Stimulated activated CD8-positive, alpha-beta memory T cell treated with anti-CD3 and anti-CD28 coated beads, Interleukin-4, amount 100 ng/mL, for 48 hours (primary cell): ENCODE measurements at places on chromosomes 2 and 18.

- no peak for DNase-seq
Measured at GRCh38 chr18:49839012-49839411, 25.7 kb upstream of the ACAA2 start.

GRCh38 chr2:43787895-43788294 lies 14.1 kb downstream of the DYNC2LI1 start:
- DNase-seq, result no peak

GRCh38 chr2:15205562-15205961 lies 355.6 kb downstream of the NBAS start:
- DNase-seq, result no peak

GRCh38 chr18:47149457-47150028 lies 757 bp downstream of the HDHD2 start:
- no peak for DNase-seq

DNA sequence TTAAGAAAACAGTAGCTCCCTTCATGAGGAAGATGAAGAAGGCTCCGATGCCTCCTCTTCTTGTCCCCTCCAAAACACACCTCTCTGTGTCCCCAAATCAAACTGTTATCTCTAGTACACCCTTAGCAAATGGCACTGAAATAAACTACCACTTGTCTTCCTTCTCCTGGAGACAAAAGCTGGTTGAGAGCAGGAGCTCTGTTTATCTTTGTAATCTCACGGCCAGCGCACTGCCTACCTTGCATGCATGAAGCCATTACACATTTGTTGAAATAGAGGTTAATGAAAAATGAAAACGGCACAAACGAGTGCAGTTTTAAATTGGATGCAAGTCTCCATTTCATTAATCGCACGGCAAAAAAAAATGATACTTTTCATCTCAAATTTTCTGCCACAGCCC lies 113.7 kb downstream of the EPB41L3 start:
- DNase-seq, result no peak

- DNase-seq, result no peak
Measured at GRCh38 chr18:9188359-9189231, 52.0 kb downstream of the ANKRD12 start.

GRCh38 chr18:68694316-68694715 lies 20.6 kb downstream of the TMX3 start:
- DNase-seq, result no peak

- no peak for DNase-seq
Measured at GRCh38 chr2:157980020-157980419, 103.9 kb upstream of the ACVR1 start.

DNA sequence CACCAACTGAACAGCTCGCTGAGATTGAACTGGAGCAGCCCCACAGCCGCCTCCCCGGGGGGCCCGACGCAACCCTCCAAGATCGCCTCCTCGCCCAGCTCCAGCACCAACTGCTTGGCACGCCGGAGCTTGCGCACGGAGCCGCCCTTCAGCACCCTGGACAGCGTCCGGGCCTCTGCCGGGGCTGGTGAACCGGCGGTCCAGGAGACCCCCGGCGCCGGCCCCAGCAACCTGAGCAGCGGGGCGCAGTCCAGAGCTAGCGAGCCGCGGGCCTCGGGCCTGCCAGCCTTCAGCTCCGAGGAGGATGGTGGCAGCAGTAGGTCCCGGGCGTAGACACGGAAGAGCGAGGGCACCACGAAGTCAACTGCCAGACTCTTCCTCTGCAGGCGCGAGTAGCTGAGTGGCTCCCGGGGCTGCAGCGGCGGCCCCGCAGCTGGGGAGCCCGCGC lies 1.2 kb downstream of the ALK start:
- DNase-seq, result peak; percentile 73

GRCh38 chr2:74333175-74333574 lies 10.0 kb downstream of the SLC4A5 start:
- DNase-seq, result no peak

- DNase-seq, result no peak
Measured at GRCh38 chr2:65661980-65662653, 229.7 kb upstream of the SPRED2 start.

- DNase-seq, result no peak
Measured at GRCh38 chr2:187552381-187552780, 1.9 kb downstream of the TFPI start.

GRCh38 chr2:7738596-7738995 lies 821.4 kb downstream of the RNF144A start:
- no peak for DNase-seq

DNA sequence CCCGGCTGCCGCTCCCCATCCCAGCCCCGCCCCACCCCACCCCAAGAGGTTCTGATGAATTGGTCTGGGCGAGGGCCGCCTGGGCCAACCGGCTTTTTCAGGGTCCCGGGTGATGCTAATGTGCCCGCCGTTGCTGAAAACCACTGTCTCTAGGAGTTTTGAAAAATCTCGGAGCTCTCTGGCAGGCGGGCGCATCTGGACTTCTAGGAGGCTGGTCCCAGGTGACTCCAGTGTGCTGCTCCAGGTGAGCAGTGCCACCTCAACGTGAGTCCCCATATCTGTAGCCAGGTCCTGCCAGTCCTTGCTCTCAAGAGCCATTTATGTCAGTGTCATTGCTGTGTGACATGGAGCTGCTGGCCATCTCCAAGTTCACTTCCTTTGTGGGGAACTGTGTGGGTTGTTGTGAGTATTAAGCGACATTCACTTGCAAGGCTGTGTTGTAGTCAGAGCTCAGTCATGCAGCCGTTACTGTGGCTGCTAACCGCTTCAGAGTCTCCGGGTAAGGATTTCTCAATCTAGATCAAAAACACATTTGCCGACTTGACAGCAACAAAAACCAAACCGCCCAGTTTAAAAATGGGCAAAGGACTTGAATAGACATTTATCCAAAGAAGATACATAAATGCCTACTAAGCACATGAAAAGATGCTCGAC lies at the start of gene RFX8:
RFX8 (minus strand) TSS at position 382 of the 654 bp plus-strand sequence. CDS start 8,264 bp downstream, outside the sequence.
- DNase-seq, result peak; percentile 67

DNA sequence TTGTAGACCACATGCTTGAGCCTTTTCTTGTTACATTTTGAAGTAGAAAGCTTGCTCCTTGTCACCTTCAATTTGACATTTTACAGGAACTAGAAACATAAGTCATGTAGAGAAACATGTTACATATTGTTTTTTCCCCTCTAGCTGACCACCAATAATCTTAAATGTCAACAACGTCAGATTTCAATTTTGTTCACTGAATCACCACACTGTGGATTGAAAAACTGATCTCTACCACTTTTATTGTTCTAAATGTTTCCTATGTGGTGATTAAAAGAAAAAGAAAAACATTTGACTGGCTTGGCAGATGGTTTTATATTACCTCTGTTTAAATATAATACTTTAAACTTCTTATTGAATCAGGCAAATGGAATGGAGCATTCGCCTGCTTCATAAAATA lies 87.7 kb downstream of the DSEL start:
- DNase-seq, result no peak

GRCh38 chr2:88903749-88904353 lies 212.4 kb downstream of the RPIA start:
- DNase-seq, result no peak

- DNase-seq, result no peak
Measured at GRCh38 chr18:52582061-52582460, 242.1 kb downstream of the DCC start.

DNA sequence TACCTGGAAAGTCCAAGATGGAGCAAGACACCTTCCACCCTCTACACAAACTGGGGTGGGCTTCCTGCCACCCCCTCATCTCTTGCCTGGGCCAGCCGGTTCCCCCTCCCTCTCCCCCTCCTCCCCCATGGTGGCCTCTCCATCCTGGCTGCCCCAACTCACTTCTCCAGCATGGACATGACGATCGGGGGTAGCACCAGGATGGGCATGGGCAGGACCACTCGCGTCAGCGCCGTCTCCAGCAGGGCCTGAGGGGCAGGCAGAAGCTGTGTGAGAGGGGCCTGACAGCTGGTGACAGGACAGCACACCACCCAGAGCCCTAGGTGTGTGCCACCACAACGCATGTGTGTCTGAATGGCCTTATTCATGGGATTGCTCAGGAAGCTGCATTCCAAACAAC lies 51.0 kb downstream of the EMX1 start:
- DNase-seq, result no peak

DNA sequence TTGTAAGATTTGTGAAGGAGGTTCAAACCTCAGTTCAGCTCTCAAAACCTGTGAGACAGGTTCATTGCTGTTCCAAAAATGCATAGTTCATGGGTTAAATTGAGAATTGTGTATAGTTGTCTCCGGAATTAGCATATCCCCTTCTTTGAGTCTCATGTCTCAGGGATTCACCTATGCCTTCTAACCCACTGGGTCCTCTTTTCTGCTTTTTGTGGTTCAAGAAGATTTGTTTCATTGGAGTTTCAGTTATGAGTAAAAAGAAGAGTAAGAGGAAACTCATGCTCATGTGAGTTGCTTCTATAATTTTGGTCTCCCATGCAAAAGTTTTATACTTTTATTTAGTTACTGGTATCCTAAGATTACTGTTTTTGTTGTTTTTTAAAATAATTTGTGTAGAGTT lies 1219.8 kb upstream of the ZEB2 start:
- DNase-seq, result no peak

- no peak for DNase-seq
Measured at GRCh38 chr2:207121784-207122183, 44.0 kb downstream of the KLF7 start.

DNA sequence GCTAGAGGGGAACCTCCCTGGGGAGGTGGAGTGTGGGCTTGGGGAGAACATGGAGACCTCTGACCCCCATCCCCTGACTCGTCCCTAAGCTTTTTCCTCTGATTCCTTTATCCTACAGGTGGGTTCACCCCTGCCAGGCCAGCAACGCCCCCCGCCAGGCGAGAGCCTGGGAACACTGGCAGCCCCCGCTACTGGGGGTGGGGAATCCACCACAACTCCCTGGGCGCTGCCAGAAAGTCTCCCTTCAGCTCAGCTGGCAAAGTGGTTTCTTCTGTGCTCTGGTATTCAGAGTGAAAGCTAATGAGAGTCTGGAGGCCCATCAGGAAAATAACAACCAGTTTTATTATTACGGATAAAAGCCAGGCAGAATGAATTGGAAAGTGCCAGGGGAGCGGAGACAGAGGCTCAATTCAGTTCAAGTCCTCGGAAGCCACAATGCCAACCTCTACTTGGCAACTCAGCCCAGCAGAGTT lies 2.8 kb downstream of the DIPK1C start:
- no peak for DNase-seq
